ENCODE measurements at places on chromosomes 11 and 22. TPM values are rescaled to one million over a fixed set of nuclear protein-coding genes. Genes with fewer than 3 reads are reported as not detected.

GRCh38 chr11:74992852-74993251 is 4.1 kb downstream of the NEU3 start:
- DNase-seq: no peak

- DNase-seq: no peak
These were observed 133.0 kb downstream of the OSBP2 start for GRCh38 chr22:30827646-30828045.

DKK3 gene
- not detected for total RNA-seq

OPCML gene
- total RNA-seq: not detected
